ENCODE measurements at places on chromosomes 7 and 10.

DNA sequence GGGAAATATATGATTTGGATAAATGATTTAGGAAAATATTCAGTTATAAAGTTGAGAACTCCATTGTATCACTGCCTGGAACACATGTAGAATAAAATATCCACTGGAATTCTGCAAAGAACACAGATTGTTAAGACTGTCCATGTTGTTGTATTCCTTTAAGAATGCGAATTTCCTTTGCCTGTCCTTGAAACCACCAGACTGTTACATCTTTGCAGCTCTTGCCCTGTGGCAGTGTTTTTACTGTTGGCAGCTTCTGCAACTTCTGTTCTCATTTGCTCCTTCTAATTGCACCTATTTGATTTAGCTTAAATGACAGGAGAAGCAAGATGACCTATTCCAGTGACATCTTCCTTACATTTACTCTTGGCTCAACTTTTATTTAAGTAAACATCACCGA lies 39.7 kb downstream of the MALSU1 start:
- DNase-seq = no peak

- no peak for DNase-seq
Measured at GRCh38 chr10:113179966-113180365, 229.9 kb downstream of the TCF7L2 start.

DNA sequence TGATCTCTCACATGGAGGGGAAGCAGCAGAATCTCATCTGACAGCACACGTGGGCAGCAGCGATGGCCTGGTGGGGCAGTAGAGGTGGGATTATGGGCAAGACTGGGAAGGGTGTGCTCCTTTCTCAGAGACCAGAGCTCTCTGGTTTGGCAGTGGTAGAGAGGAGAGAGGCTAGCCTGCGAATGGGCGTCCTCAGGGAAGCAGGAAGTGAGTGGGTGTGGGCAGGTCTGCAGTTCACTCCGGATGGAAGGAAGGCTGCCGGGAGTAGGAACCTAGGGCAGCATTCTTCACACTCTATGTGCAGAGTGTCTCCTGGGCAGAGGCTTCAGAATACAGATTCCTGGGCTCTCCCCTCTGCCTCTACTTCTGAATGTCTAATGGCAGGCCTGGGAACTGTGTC lies 162.8 kb upstream of the BMPER start:
- no peak for DNase-seq

- DNase-seq = no peak
Measured at GRCh38 chr7:128402356-128402755, 7.4 kb downstream of the IMPDH1 start.

DNA sequence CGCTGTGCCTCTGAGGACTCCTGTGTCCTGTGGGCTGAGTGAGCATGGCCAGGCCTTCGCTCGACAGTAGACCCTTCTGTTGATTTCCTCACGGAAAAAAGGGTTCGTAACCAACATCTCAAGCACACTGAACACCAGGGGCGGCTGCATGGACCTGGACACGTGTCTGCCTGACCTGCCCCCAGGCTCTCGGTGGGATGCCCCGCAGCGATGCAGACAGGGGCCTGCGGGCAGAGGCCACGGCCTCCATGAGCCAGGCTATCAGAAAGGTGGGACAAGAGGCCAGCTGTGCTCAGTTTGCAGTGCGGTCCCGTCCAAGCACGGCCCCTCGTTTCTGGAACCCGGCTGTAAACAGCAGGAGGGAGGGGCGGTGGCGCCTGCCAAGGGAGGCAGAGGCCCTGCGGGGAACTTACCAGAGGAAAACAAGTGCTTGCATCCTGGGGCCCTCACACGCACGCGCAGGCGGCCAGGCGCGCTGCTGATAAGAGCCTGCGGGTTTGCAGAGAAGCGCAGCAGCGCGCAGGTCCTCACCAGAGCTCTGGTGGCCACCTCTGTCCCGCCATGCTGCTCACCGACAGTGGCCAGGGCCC lies 10.6 kb downstream of the GPR146 start:
- no peak for DNase-seq

GRCh38 chr7:47288060-47288459 lies 293.9 kb downstream of the TNS3 start:
- DNase-seq = no peak

GRCh38 chr7:116492654-116493109 lies 6.9 kb upstream of the CAV2 start:
- no peak for DNase-seq

GRCh38 chr10:84994722-84995121 lies 666.3 kb downstream of the CCSER2 start:
- DNase-seq = no peak

GRCh38 chr10:49605939-49606509 lies 4.1 kb upstream of the SLC18A3 start:
- DNase-seq = no peak

DNA sequence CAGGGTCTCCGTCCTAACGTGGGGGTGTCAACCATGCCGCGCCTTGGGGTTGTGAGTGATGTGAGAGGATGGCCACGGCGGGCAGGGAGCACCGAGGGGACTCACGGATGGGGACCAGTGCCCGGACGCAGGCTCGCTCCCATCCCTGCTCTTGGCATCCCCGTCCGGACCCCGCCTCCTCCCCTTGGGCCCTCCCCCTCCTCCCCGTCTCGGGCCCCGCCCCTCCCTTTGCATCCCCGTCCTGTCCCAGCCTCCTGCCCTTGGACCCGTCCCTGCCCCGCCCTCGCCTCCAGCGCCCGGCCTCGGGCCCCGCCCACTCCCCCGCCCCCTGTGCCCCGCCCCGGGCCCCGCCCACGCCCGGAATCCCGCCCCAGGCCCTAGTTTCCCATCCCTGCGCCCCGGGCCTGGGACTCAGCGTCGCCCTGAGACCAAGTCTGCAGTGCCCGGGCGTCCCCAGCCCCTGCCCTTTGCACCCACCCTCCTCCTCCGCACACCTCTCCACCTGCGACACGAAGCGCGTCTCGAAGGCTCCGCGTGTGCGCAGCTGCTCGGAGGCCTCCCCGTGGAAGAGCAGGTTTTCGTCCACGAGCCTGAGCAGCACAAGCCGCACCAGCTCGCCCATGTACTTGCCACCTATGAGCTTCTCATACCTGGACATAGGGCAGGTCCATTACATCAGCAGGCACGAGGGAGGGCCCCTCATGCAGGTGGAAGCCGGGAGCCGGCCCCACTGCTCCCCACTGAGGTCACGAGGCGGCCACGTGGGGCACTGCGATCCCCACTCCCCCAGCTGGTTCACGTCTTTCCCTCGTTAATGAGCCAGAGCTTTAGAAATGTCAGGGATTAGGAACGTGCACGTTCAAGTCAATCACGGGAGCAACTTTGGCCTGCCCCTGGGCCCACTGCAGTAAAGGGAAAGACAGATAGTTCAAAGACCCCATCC lies 5.1 kb upstream of the MYL7 start:
- no peak for DNase-seq

GRCh38 chr7:129778770-129779601 lies 167.5 kb downstream of the NRF1 start:
- DNase-seq = peak; percentile 2

DNA sequence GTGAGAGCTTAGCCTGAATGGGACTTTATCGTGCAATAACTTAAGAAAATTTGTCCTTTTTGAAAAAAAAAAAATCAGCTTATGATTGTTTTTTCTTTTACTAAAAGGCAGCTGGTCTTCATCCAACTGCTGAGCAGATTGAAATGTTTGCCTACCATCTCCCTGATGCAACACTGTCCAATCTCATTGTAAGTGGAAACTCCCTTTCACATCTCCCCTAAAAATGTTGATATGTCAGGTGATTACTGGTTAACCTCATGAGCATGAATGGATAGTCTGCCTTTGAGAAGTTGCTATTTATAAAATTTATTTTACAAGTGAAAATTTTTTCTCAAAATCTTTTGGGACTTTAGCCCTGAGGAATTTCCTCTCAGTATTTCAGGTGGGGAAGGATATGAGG lies 17.8 kb upstream of the HKDC1 start:
- DNase-seq = no peak

GRCh38 chr7:83469491-83469890 lies 179.4 kb downstream of the SEMA3E start:
- no peak for DNase-seq

DNA sequence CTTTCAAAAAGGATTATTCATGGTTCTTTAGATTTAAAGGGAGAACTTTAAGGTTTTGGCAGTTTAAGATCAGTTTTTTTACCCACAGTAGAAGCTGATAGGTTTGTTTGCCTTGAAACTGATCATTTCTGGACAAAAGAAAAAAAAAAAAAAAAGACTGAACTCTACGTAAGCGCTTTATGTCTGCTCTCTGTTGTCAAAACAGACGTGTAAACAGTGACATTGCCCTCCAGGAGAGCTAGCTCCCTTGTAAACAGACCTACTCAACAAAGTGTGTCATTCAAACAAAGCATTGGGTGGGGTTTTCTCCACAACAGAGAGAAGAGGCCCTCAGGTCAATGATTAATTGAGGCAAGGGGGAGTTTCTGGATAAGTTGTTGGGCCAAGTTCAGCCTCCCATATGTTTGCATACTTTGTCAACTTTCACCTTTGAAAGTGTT lies 568.1 kb upstream of the LRRN3 start:
- peak; percentile 90 for DNase-seq

DNA sequence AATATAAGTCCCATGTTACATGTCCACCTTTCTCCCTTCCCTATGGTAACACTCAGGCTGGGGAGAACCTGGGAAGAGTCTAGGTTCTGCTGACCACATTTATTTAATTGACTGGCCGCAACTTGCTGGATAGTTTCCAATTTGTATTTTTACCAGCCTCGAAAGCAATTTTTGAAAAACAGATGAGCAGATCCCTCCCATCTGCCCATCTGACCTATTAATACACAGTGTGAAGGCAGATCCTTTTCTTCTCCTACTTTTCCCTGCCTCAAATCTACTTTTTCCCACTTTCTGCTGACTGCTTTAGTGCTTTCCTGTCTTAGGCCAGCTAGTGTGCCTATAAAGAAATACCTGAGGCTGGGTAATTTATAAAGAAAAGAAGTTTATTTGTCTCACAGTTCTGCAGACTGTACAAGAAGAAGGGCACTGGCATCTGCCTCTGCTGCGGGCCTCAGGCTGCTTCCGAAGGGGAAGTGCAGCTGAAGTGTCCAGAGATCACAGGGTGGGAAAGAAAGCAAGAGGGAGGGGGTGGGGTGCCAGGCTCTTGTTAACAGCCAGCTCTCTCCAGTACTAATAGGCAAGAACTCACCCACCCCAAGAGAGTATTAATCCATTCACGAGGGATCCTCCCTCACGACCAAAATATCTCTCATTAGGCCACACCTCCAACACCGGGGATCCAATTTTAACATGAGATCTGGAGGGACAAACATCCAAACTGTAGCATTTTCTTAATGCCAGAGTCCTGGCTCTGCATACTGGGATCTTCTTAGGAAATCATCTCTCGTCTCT lies 336.0 kb upstream of the IGFBP3 start:
- no peak for DNase-seq

- DNase-seq = no peak
Measured at GRCh38 chr10:43361547-43362190, 9.8 kb upstream of the FXYD4 start.

GRCh38 chr7:98238076-98238475 lies 14.0 kb downstream of the TECPR1 start:
- no peak for DNase-seq

DNA sequence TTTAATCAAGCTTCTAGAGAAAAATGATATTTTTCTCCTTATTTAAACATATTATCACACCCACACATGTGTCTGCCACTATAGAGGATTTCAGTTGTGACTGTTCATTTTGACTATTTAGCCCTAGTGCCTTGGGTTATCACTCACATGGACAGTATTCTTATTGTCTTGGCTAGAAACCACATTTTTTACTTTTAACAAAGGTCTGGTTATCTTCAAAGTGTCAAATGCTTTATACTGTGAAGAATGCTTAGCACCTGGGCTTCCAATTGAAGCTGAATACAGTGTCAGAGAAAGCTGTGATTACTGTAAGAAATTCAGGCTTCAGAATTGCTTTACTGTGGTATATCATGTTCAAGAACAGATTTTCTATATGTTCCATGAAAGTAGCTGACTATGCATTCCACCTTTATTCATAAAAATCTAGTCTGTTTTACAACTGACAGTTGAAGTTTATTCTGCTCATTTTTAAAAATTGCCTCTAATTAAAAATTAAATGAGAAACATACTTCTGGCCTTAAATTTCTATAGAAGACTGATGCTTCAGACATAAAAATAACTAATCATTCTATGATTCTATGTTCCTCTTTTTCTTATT lies 278.6 kb downstream of the SEMA3D start:
- DNase-seq = no peak

GRCh38 chr10:48493083-48493871 lies 111.6 kb downstream of the ARHGAP22 start:
- DNase-seq = no peak

- no peak for DNase-seq
Measured at GRCh38 chr7:682810-683209, 43.7 kb upstream of the DNAAF5 start.

DNA sequence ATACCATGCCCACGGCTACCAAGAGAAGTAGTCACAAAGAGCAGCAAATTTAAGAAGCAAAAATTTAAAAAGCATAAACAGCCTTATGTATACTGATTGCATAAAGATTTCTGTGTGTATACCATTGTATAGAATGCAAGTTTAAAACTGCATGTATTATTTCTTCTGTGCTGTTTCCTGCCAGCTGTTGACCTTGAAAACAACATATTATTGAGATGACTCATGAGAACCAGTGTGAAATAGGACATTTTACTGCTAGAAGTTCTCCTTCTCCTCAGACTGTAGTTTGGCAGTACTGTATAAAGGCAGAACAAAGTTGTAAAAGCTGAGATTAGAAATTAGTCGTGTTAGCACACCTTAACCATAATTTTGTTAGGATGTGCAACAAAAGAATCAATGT lies 42.3 kb upstream of the SGCE start:
- DNase-seq = no peak

DNA sequence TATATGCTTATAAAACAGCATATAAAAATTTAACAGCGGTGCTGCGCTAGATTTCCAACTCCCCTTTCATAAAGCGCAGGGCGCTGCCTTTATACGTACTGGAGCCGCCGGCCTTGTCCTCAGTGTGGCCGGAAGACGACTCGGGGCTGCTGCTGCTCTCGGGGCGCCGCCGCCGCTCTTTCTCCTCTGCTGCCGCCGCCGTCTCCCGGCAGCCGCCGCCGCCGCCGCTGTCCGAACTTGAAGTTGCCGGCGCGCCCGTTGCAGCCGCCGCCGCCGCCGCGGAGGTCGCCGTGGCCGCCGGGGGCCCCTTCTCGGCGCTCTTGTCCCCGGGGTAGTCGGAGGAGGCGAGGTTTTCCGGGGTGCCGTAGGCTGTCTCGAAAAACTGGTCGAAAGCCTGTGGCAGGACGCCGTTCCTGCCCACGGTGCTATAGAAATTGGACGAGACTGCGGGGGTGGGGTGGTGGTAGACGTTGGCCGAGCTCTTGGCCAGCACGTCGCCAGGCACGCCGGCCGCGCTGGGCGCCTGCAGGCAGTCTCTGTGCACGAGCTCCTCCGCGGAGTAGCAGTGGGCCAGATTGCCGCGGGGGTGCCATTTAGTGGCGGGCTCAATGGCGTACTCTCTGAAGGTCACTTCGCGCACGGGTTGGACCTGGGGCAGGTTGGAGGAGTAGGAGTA lies 557 bp downstream of the HOXA11 start:
- no peak for DNase-seq

- DNase-seq = no peak
Measured at GRCh38 chr7:101586078-101586905, 42.8 kb downstream of the MYL10 start.

GRCh38 chr7:151310578-151310977 lies 31.0 kb upstream of the NUB1 start:
- DNase-seq = peak; percentile 16

- DNase-seq = peak; percentile 22
Measured at GRCh38 chr7:43583424-43584194, 701 bp downstream of the STK17A start.

Data from NCI-H748 treated with DMSO at 0.1 percent for 48 hours (cell line).